AG20443 (cell line): ENCODE measurements at places on chromosomes 2 and 18.

DNA sequence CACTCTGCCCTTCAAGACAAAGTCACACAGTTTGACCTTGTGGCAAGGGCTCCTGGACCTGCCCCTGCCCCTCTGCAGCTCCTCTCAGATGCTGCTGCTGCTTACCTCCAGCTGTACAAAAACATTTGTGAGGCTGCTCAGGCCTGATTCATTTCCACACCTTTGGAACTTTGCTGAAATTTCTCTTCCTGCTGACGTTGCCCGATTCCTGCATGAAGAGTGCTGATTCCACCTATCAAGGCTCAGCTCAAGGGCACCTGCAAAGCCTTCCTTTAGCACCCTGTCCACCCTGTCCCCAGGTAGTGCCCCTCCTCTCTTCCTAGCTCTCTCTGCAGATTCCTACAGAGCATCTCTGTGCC, 738.3 kb upstream of the HS6ST1 start:
- DNase-seq, result no peak

DNA sequence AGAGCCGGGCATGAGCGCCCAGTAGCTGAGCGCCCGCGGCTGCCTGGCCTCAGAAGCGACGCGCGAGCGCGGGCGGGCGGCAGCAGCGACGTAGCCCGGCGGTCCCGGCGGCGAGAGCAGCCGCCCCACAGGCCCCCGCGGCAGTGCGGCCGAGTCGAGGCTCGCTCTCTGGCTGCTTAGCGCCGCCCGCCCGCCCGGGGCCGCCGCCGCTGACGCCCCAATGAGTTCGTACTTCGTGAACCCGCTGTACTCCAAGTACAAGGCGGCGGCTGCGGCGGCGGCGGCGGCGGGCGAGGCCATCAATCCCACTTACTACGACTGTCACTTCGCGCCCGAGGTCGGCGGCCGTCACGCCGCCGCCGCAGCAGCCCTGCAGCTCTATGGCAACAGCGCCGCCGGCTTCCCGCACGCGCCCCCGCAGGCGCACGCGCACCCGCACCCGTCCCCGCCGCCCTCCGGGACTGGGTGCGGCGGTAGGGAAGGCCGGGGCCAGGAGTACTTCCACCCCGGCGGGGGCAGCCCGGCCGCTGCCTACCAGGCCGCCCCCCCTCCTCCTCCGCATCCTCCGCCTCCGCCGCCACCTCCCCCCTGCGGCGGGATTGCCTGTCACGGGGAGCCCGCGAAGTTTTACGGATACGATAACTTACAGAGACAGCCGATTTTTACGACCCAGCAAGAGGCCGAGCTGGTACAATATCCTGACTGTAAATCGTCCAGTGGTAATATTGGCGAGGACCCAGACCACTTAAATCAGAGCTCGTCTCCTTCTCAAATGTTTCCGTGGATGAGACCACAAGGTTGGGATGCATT, 847 bp downstream of the HOXD8 start:
- peak; percentile 71 for DNase-seq

DNA sequence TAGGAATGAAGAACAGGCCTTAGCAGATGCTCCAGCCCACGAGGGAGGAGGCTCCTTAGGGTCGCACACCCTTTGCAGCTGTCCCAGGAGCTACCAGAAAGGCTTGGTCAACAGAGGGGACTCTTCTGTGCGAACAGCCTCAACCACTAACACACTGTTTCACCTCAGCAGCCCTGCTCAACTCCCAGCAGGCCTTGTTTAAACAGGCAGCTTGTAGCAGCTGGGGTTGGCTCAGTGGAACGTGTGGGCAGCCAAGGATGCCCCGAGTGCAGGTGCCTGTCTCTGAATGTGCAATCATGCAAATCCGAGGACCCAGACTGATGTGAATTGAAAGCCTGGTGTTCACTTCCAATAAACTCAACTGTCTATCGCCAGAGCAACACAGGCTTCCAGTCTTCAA, 88.7 kb upstream of the CXCR4 start:
- DNase-seq, result no peak

DNA sequence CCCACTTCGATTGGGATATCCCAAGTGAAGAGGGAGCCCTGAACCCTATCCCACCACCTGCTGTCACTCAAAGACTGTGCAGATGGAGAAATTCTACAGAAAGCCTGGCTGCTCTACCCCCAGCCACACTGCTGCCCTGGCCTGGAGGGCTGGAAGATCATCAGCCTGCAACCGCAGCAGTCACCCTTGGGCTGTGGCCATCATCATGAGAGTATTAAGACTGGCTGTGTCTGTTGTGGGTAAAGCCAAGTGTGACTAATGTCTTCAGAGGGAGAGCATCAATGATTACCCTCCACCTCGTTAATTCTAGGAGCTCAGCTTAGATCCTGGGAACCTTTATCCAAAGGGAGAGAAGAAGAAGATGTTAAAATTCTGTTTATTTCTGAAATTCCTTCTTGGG, 221.5 kb downstream of the TFCP2L1 start:
- DNase-seq, result peak; percentile 69

GRCh38 chr18:820591-821165, 8.6 kb upstream of the YES1 start:
- DNase-seq, result no peak

DNA sequence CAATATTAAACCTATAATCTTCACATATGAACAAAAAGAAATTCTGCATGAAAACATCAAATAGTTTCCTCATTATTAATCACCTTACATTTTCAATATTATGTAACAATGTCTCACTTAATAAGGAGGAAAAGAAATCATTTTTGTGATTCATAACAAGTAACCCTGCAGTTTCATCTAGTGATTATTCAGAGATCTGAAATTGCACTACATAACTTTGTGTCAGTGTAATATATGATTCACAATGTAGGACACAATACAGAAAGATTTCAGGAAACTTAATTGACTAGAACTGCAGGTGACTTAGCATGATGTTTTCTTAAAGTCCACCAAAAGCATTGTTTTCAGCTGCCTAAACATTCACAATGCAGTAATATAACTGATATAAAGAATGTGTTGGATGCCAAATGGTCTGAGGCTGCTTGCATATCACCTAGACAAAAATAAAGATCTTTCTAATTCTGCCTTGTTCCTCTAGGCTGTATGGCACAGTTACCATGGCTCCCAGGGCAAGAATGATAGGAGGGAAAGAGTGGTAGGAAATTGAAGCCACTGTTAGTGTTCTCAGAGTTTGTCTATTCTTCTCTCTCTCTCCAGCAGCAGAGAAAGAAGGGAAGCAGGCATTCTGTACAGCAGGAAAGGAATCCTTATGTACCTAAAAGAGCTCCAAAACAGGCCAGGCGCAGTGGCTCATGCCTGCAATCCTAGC, 366.6 kb downstream of the FSIP2 start:
- DNase-seq, result no peak

GRCh38 chr2:3806168-3806567, 102.8 kb downstream of the DCDC2C start:
- DNase-seq, result no peak

DNA sequence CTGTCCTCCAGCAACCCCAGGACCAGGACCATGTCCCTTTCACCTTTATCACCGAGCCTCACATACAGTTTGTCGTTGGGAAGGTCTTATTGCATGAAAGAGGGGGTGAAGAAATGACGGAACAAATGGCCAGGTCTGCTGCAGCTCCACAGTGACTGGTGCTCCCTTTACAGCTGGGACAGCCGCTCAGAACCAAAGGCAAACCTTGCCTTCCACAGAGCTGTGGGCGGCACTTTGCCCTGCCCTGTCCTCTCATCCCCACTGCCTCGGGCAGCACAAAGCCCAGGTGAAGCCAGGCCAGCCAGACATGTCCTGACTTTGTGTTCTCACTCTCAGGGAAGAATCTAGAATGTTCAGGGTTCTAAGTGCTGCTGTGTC, 961 bp downstream of the GPR55 start:
- DNase-seq, result no peak

- DNase-seq, result no peak
These were observed 384.6 kb downstream of the NRXN1 start for GRCh38 chr2:50647381-50647780.

GRCh38 chr2:203687165-203687564, 19.3 kb upstream of the CD28 start:
- DNase-seq, result no peak

DNA sequence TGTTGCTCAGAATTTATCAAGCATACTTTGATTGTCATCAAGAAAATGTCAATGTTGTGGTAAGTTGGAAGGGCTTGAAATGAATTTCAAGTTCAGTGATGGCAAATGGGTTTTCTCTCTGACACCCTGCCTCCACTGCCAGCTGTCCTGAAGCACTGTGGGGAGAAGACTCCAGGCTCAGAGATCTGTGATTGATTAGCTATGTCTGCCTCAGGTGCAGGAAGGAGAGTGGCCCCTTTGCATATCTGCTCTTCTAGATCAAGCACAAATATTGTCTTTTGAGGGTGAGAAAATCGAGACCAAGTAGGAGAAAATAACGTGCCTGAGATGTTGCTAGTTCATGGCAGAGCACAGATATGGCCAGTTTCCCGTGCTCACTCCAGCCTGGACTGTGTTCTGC, 178.8 kb upstream of the GLI2 start:
- DNase-seq, result no peak

DNA sequence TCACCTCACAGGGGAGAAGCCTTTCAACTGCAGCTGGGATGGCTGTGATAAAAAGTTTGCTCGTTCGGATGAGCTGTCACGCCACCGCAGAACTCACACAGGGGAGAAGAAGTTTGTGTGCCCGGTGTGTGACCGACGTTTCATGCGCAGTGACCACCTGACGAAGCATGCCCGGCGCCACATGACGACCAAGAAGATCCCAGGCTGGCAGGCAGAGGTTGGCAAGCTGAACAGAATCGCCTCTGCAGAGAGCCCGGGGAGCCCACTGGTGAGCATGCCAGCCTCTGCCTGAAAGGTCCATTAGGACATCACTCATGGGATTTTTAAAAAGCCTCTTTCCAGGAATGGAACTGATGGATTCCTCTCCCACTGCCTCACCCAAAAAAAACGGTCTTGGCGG, 8.9 kb downstream of the KLF11 start:
- no peak for DNase-seq

GRCh38 chr2:226477221-226478108, 322.2 kb downstream of the IRS1 start:
- DNase-seq, result no peak

GRCh38 chr2:178404368-178404767, 46.6 kb downstream of the PRKRA start:
- peak; percentile 78 for DNase-seq

DNA sequence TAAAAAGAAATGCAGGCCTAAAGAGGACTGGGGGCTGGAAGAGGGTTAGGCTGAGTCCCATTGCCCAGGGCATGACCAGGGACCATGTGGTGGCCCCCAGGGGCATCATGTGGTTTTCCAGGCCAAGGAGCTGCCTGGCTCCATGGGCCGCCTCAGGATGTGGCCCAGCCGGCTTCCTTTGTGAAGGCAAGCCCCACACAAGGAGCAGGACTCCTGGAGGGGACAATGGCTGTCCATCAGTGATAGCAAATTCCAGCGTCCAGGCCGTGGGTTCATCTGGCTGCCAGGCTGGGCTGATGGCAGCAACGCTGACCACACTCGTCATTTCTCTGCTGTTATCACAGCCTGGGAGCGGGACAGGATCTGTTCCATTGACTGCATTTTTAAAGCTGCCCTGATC, 82.5 kb downstream of the GBX2 start:
- no peak for DNase-seq

DNA sequence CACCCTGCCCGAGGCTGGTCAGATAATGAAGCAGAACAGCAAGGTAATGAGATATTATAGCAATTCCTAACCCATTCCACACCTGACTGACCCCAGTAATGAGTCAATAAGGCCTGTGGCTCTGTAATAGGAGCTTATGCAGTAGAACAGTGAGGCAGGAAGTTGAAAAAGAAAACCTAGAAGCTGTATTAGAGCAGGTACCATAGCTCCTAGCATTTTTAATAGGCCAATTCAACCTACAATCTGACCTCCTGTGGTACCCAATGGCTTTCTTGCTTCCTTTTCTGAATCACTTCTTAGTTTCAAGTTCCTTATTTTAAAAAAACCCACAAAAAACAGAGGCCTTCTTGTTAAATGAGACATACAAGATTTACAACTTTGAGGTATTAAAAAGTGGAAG, 43.6 kb upstream of the MAP2 start:
- no peak for DNase-seq

DNA sequence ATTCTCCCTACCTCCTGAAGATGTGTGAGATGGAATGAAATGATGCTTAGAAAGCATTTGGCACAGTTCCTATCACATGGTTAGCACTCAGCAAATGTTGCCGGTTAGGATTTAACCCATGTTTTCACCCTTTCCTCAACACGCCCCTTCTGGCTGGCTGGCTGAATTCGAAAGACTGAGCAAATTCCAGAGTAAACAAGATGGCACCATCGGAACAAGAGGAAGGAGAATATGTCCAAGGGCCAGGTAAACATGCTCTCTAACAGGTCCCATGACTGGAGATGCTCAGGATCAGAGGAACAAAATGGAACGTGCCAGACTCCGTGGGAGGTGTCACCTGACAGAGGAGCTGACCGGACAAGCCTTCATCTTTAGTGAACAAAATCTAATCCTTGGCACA, 145.6 kb downstream of the ANKRD44 start:
- no peak for DNase-seq
